GM23338 (cell line): ENCODE measurements at places on chromosomes 2 and 18.

DNA sequence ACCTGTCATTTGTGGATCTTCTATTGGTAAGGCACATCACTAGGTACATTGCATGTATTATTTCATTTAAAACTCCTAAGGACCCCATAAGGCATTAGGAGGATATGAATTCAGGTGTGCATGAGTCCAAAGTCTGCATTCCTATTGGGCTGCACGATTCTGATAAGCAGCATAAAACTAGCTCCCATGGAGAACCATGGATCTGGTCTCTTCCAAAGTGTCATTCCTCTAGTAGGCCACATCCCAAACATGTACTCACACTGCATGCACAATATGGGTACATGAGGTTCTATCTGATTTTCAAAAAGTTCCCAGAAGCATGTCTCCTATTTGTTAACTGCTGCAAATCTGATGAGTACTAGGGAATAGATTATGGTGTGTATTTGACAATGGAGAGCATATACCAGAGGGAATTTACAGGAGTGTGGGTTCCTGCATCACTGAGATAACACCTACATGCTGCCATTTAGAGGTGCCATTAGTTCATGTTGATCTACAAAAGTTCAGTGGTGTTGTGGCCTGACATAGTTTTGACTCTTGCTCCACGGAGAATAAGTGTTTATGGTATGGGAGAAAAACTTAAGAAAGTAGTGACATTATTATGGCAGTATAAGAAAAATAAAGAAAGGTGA is 11.3 kb downstream of the CYTIP start:
- no peak for DNase-seq
- H3K36me3 ChIP-seq = no peaks in the 10 kb centered on the region
- no peak overlapping the region for H3K4me3 ChIP-seq
- H3K4me1 ChIP-seq = no peaks in the 10 kb centered on the region

- H3K27me3 ChIP-seq = peaks cover 22% of the 10 kb centered on the region
- H3K4me3 ChIP-seq = peak overlapping the region; percentile 77
- DNase-seq = peak; percentile 20
- peaks cover 7% of the 10 kb centered on the region; the same call in 1 of the 2 replicates for H3K4me1 ChIP-seq
- H3K36me3 ChIP-seq = no peaks in the 10 kb centered on the region
- no peak overlapping the region for H3K27ac ChIP-seq
These were observed 1.3 kb downstream of the ARHGEF4 start for GRCh38 chr2:130837811-130838565.

GRCh38 chr2:74863802-74864248 is 29.9 kb downstream of the HK2 start:
- H3K36me3 ChIP-seq = peaks cover 8% of the 10 kb centered on the region; the same call in 1 of the 2 replicates
- H3K4me1 ChIP-seq = peaks cover 18% of the 10 kb centered on the region
- DNase-seq = no peak
- no peak overlapping the region for H3K4me3 ChIP-seq
- no peaks in the 10 kb centered on the region for H3K27me3 ChIP-seq

DNA sequence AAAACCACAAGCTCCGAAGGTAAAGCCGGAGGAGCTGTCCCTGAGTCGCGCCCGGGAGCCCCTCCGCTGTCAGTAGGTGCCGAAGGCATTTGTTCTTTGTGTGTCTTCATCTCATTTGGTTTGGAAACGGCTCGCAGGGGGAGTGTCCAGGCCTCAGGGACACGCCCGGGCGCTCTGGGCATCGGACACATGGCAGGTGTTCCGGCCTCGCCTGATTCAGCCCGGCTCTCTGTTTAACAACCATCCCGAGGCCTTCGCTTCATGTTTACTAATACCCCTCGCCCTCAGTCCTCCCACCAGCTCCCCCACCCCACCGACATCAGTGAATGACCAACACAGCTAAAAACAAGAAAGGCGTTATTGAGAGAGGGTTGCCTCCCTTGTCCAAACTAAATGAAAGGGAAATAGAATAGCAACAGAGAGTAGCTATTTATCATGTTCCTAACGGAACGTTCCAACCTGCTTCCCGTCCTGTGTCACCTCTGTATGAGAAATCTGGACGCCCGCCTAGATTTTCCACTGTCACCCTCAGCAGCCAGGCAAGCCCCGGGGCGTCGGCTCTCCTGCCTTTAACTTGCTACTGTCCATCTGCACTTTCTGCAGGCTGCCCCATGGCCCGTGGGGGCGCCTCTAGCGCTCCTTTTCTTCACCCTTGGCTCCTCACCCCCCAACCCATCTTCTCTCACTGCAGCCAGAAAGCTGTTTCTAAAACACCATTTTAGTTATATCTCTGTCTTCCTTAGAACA is 73.9 kb downstream of the MYCN start:
- peak; percentile 33 for DNase-seq
- no peaks in the 10 kb centered on the region for H3K36me3 ChIP-seq
- H3K4me1 ChIP-seq = peaks cover 42% of the 10 kb centered on the region
- H3K27me3 ChIP-seq = no peaks in the 10 kb centered on the region
- H3K27ac ChIP-seq = no peak overlapping the region

DNA sequence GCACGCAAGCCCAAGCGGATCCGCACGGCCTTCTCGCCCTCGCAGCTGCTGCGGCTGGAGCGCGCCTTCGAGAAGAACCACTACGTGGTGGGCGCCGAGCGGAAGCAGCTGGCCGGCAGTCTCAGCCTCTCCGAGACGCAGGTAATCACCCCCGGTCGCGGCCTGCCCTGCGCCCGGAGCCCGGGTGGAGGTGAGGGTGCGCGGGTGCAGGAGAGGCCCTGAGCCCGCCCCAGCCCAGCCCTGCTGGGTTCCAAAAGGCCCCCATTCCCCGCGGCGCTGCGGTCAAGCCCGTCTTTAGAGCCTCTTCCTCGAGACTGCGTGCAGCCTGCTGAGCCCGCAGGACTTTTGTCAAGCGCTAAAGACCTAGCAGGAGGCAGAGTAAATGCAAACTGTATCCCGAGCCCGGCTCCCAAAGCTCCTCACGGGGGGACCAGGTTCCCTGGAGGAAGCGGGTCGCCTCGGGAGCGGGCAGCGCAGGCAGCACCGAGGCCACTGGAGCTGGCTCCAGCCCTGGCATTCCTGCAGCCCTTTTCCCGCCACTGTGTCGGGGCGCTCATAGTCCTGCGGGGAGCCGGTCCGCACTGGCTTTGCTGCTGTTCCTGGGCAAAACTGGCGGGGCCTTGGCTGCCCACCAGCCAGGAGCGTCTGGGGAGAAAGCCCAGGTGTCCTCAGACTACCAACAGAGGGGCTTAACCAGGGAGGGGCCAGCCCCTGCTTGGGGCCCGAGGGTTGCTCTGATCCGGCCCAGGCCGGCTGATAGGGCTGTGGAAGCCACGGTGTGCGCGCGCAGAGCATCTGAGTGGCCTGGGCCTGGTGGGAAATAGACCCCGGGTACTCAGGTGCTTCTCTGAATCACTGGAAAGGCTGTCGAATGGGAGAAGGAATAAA is 7.3 kb downstream of the EMX1 start:
- H3K27ac ChIP-seq = no peak overlapping the region
- H3K27me3 ChIP-seq = peaks cover 100% of the 10 kb centered on the region
- peak overlapping the region; percentile 62 for H3K4me3 ChIP-seq
- DNase-seq = peak; percentile 69

- no peaks in the 10 kb centered on the region for H3K36me3 ChIP-seq
- DNase-seq = no peak
- no peak overlapping the region for H3K4me3 ChIP-seq
- no peak overlapping the region for H3K27ac ChIP-seq
These were observed 60.2 kb upstream of the TCF7L1 start for GRCh38 chr2:85073033-85073432.

DNA sequence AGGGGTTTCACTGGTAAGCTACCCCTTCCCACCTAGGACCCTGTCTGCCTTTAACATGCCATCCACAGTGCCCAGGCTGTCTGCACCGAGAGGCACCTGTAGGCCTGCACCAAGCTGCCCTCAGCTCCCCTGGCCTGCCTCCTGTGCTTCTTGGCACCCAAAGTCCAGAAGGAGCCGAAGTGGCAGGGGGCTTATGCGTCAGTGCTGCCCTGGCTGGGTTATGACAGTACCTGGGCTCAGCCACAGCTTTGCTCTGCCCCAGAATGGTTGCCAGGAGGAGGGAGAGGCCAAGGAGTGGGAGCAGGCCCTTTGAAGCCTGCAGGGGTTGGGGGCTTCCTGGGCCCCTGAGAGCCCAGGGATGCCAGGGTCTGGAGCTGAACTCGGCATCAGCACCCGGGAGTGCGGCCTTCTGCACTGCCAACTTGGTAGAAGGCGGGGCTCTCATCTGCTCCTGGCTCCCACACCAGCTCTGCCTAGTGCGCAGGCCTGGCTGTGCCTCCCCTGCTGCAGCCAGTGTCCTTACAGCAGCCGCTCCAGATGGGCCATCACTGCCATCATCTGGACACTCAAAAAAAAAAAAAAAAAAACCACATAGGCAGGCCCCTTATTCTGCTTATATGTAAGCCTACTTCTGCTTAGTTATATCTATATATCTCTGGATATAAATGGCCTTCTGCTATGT is 155.4 kb downstream of the THSD7B start:
- H3K36me3 ChIP-seq = no peaks in the 10 kb centered on the region

DNA sequence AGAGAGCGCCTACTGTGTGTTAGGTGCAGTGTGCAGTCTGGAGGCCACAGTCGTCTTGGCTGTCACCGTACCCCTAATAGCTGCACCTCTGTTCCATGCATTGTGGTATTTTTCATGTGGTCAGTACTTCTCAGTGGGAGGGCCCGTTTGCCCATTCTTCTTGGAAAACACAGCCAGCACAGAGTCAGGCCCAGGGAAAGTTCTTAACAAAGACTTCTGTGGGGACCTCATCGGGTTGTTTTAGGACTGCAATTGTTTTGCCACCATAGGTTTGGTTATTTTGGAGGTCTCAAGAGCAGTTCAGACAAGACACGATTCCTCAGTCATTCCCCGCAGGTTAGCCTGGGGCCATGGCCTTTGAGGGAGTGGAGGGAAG is 62.3 kb downstream of the SMIM21 start:
- DNase-seq = no peak
- H3K4me3 ChIP-seq = no peak overlapping the region
- H3K4me1 ChIP-seq = no peaks in the 10 kb centered on the region

DNA sequence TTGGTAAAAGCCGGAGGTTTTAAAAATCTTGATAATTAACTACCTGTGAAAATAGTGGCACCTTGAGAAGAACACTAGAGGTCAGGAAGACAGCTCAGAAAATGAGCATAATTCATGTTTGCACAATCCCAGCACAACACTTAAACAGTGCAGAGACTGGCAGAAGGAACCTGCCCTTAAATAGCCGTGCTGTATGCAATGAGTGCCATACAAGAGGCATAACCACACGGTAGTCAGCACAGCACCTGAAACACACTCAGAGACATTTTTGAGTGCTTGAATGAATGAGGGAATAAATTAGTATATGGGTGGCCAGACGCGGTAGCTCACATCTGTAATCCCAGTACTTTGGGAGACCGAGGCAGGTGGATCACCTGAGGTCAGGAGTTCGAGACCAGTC is 164.9 kb downstream of the PAX3 start:
- no peak overlapping the region for H3K27ac ChIP-seq
- DNase-seq = no peak
- H3K4me1 ChIP-seq = no peaks in the 10 kb centered on the region
- no peak overlapping the region for H3K4me3 ChIP-seq
- no peaks in the 10 kb centered on the region for H3K27me3 ChIP-seq

- DNase-seq = no peak
- no peaks in the 10 kb centered on the region for H3K36me3 ChIP-seq
- H3K27ac ChIP-seq = no peak overlapping the region
These were observed 1.7 kb downstream of the VAPA start for GRCh38 chr18:9915291-9916076.

DNA sequence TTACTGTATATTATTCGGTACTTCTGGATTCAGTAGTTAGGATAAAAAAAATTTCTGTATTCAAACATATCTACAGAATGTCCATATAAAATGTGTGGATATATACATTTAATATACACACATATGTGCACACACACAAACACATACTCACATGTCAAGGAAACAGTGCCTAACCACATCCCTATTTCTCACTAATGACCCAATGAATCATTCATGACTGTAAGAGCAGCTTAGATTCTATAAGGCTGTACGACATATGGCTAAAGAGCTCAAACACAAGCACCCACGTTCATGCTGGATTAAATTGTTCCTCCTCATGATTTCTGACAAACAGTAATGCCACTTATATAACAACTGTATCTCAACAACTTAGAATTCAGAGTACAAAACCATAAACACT is 457.3 kb downstream of the ADCYAP1 start:
- H3K27me3 ChIP-seq = no peaks in the 10 kb centered on the region
- no peaks in the 10 kb centered on the region for H3K36me3 ChIP-seq
- no peak overlapping the region for H3K4me3 ChIP-seq
- no peak for DNase-seq
- no peak overlapping the region for H3K27ac ChIP-seq

DNA sequence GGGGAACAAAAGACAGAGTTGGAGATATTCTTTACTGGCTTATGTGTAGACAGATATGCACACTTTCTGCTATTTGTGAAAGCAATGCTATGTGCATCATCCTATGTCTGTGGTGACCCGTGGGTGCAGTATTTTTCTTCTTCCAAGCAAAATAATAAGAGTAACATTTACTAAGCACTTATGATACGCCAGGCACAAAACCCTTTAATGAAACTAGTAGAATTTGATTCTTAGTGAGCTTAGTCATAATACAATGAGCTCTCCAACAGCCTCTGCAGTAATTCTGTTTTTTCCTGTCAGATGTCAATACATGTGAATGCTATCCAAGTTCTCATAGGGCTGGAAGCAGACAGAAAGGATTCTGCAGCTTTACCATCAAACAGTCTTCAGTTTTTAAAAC is 130.6 kb downstream of the RAD51AP2 start:
- no peak for DNase-seq
- no peak overlapping the region for H3K4me3 ChIP-seq
- H3K36me3 ChIP-seq = no peaks in the 10 kb centered on the region
- H3K4me1 ChIP-seq = no peaks in the 10 kb centered on the region
- H3K27me3 ChIP-seq = no peaks in the 10 kb centered on the region

DNA sequence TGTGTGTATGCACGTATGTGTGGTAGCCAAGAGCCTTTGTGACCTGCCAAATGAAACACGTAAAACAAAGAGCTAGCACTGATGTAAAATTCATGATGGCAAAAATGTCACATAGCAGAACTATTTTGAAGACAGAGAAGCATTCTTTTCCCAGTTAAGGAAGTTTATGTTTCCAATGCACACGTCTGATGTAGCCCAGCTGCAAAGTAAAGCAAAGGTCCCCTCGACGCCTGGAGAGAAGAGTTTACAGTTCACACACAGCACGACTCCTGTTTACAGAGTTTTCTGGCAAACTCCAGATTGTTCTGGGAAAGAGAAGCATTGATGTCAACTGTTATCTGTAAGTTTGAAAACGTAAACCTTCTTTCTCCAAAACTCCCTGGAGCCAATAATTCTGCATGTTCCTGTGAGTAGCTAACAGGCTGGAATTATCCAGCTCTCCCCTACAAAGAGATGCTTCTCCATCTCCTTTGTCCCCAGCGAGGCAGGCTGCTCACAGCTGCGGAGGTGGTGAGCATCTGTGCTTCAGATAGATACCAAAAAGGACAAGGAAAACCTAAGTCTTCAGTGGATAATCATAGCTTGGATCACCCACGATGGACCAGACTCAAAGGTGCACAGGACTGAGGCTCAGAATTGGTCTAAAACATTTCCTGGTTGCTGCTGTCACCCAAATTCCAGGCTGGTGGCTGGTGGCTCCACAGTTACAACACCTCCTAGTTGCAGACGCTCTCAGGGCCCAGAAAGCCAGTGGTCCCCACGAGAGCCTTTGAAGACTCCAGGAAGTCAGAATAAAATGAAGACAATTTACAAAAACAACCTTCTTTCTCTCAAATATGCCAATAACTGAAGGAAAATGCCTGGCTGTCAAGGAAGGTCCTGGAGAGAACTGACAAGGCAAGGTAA is 87.4 kb downstream of the COL6A3 start:
- H3K4me3 ChIP-seq = no peak overlapping the region
- no peaks in the 10 kb centered on the region for H3K36me3 ChIP-seq
- H3K4me1 ChIP-seq = peaks cover 6% of the 10 kb centered on the region
- no peaks in the 10 kb centered on the region for H3K27me3 ChIP-seq
- no peak for DNase-seq
